HuH-7.5 (cell line): ENCODE measurements at places on chromosomes 12 and 14.

DNA sequence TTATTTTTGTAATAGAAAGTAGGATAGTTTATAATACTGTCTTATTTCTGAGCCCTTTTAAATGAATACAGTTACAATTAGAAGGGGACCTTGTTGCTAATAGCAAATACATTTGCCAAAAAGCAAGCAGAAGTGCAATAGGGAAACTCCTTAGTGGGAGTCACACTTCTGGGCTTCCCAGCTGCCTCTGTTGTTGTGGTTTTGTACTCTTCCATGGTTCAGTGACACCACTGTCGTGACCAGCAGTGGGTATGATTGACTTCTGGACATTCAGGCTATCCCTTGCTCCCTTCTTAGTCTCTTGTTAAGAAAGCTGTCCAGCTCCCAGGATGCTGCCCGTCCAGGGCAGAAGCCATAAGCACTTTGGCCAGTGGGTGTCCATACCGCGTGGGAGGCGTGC, 22.6 kb downstream of the TCTN1 start:
- no peak for DNase-seq

DNA sequence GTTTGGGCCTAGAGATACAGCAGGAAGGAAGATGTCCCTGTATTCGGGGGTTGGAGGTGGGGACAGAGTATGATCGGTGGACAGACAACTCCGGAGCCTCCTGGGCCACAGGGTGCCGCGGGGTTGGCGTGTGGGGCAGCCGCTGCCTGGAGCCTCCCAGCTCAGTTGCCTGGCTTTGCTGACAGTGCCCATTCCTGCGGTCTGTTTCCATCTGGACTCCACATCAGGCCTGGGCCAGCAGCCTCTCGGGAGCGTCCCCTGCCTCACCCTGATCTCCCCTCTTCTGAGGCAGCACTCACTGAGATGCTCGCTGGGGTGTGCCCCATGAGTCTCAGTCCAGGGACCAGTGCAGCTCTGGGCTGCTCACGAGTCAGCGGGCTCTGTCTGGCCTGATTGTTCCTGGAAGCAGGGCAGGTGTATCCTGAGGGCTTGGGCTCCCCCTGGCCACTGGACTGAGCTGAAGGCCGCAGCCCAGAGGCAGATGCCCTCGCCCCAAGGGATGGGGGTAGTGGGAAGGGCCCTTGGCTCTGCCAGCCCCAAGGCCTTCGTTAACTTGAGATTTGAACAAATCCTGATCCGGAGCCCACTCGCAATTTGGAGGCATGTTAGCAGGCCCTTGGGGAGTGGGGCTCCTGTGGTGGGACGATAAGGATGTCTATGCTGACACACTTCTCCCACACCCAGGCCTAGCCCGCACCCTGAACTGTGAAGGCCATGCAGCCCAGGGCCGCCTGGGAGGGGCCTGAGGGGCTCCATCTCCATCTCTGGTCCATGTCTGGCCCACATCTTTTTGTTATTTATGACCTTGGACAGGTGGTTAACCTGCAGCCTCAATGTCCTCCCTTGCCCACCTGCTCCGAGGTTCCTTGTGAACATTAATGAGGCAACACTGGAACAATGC, 7.5 kb downstream of the HIP1R start:
- DNase-seq = no peak

GRCh38 chr14:105088812-105089745, 23.8 kb upstream of the GPR132 start:
- DNase-seq = no peak

- no peak for DNase-seq
These were observed 64.7 kb upstream of the GNPNAT1 start for GRCh38 chr14:52856139-52856538.

DNA sequence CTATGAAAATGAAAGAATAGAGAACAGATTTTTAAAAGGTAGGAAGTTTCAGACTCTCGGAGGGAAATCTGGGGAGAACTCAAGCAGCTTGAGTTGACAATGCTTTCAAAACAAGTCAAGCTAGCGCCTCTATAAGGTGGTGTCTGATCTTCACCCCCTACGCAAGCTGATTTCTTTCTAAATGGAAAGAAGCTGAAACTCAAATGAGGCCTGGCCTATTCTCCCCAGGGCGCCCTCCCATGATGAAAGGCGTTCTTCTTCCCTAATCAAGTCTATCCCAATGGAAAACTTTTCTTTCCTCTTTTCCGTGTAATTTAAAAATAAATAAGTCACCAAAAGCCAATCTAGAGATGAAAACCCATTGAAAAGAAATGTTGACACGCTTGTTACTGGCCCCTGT, 20.6 kb downstream of the PTHLH start:
- no peak for DNase-seq

DNA sequence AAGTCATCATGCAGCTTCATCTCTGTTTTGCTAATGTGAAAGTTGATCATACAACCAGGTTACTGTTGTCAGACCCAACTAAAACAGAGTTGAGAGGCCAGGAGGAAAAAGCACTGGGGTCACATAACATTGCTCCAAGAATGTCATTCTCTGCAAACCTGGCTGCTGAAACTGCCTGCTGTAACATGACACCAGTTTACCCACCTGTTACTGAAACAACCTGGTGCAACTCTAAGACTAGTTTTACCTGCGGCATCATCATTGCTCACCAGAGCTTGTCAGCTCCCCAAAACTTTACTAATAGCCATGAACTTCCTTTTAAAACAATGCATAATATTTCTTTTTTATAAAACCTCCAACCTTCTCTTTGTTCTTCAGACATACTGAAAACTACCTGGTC, 30.7 kb upstream of the DEGS2 start:
- no peak for DNase-seq

DNA sequence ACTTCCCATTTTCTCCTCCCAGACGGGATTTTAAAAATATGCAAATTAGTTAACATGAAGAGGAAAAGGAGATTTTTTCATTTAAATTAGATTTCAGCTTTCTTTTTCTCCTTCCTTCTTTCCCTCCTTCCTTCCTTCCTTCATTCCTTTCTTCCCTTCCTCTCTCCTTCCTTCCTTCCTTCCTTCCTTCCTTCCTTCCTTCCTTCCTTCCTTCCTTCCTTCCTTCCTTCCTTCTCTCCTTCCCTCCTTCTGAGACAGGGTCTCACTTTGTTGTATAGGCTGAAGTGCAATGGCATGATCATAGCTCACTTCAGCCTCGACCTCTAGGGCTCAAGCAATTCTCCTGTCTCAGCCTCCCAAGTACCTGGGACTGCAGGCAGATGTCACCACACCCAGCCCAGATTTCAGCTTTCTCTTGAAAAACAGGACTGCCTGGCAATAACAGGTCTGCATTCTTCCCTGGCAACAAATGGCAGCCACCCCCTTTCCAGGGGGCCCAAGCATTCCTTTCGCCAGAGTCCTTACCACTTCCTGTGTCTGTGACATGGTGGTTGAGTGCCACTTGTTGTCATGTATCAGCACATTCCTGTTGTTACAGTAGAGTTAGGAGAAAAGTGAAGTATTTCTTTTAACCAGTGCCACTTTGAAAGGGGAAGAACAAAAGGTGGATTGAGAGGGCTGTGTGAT, 119.1 kb downstream of the PTPN11 start:
- no peak for DNase-seq

- DNase-seq = no peak
These were observed 135.4 kb upstream of the CLEC14A start for GRCh38 chr14:38391334-38391733.

DNA sequence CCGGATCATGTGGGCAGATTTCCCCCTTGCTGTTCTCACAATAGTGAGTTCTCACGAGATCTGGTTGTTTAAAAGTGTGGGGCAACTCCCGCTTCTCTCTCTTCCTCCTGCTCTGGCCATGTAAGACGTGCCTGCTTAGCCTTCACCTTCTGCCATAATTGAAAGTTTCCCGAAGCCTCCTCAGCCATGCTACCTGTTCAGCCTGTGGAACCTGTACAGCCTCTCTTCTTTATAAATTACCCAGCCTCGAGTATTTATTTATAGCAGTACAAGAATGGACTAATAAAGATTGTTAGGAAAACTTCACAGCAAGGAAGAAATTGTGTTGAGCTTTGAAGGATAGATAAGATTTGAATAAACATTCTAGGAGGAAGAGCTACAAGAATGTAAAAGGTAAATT, 52.1 kb downstream of the KDM5A start:
- no peak for DNase-seq

GRCh38 chr12:32197421-32197820, 90.8 kb downstream of the BICD1 start:
- no peak for DNase-seq

- DNase-seq = peak; percentile 78
These were observed 604 bp downstream of the EIF4B start for GRCh38 chr12:53006810-53007309.

- no peak for DNase-seq
These were observed 21.4 kb downstream of the WNT5B start for GRCh38 chr12:1650260-1650977.

DNA sequence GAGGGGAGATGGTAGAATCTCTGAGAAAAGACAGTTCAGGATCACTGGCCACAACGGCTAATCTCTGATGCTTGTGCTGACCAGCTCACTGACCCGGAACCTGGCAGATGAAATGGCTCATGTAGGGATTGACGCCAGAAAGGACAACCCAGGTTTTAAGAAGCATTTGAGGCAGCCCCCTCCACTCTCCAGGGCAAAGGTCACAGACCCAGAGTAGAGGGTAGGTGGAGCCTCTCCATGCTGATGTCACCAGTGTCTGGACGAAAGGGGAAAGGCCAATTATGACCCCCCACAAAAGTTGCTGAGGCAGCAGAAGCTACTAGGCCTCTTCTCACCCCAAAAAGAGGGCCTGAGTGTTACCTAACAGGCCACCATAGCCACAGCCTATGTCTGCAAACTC, 1.2 kb downstream of the METTL1 start:
- no peak for DNase-seq

- no peak for DNase-seq
These were observed 356.7 kb upstream of the DIO2 start for GRCh38 chr14:80567905-80568536.

- DNase-seq = no peak
These were observed 182.1 kb upstream of the HMGA2 start for GRCh38 chr12:65642061-65642661.

GRCh38 chr14:70924521-70924920, 17.3 kb downstream of the PCNX1 start:
- DNase-seq = no peak

DNA sequence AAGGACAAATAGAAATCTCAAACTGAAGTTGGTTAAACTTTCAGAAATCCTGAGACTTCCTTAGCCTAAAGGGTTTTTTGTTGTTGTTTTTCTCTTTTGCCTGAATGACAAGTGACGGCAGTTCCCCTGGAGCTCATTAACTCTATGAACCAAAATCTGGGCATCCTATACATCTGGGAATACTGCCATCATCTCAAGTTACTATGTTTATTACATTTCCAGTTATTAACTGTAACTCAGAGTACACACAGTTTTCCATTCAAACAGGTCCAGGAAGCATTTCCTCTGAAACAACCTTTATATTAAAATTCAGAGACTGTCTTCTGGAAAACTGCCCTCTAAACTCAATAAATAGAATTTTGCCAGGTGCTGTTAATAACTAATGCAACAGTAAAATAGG, 55.6 kb upstream of the CDKL1 start:
- no peak for DNase-seq

DNA sequence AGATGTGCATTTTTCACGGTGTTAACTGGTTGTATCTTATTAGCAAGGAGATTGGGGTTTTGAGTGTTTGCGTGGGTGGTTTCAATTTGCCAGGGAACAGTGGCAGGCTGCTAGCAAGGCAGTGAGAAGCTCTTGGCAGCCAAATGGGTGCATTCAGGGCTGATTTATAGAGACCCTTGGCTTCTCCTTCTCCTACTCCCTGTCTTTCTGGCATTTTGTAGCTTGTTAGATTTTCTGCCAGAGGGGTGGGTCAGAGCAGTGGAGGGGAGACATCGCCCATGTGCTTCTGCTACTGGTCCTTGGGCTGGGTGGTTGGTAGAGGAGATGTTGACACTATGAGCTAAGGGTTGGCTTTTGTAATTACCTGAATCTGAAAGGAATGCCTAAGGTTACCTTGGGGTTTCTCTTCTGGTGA, 9.6 kb downstream of the CALM1 start:
- DNase-seq = no peak

DNA sequence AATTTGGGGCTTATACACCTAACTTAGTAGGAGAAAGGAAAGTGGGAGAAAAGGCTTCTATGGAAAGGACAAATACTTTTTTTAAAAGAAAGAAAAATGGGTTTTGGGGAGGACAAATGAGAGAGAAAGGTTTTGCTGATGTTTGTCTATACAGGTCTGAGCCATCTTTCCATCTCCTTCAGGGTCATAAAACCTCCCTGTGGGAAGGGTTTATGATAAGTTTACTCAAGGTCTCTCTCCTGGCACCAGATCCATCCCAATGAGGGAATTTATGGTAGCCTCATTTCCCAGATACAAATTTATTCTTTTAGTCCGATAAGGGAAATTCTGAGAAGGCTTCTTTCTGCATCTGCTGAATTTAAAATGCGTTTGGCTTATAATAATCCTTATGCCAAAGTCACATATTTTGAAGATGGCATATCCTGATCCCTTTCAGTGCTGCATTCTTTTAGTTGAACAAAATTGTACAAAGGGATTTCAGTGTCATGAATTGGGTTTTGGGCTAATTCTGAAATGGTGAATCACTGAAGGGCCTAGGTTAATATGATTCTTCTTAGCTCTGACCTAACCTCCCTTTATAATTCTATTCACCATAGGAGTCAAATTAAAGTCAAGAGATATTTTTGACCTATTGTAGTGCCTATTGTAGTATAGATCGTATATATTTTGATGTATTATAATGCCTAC, 173.5 kb upstream of the DYRK2 start:
- DNase-seq = no peak

GRCh38 chr14:93121030-93121834, 5.5 kb upstream of the ITPK1 start:
- DNase-seq = no peak

DNA sequence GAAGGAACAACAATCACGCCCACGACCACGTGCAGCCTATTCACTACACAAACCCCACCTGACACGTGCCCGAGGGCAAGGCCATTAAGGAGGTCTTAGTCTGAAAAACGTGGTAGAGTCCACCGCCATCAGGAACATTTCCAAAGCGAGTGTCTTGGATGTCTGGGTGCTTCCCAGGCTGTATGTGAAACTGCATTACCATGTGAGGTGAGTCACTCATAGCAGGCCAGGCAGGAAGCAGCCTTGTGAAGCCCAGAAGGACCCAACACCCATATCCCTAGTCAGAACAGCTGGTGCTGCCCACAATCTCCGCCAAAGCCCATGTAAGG, 3.3 kb upstream of the KRT79 start:
- DNase-seq = no peak

- DNase-seq = no peak
These were observed 25.4 kb upstream of the HMGA2 start for GRCh38 chr12:65798918-65799317.

GRCh38 chr12:90015228-90015627, 306.6 kb upstream of the ATP2B1 start:
- no peak for DNase-seq

- peak; percentile 14 for DNase-seq
These were observed 133.4 kb downstream of the KICS2 start for GRCh38 chr12:64088431-64089349.
